ENCODE measurements at places on chromosomes 7 and 10.

GRCh38 chr10:84933402-84933801 is 605.0 kb downstream of the CCSER2 start:
- DNase-seq, result no peak

- DNase-seq, result no peak
Measured at GRCh38 chr7:50664461-50664922, 99.3 kb upstream of the DDC start.

DNA sequence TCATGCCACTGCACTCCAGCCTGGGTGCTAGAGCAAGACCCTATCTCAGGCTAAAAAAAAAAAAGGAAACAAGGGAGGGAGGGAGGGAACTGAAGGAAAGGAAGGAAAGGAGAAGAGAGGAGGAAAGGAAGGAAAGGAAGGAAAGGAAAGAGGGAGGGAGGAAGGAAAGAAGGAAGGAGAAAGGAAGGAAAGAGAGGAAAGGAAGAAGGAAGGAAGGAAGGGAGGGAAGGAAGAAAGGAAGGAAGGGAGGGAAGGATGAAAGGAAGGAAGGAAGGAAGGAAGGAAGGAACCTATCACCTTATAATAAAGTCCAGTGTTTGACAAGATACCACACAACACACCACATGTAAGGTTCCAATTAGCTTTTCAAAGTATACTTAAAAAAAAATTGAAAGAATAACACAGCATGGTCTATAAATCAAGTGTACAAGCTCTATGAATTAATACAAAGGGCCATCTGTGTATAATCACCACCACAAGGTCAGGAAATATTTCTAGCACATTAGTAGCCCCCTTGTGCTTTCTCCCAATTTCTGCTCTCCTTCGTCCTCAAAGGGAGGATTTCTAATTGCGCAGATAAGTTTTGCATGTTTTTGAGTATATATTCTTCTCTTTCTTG is 26.4 kb downstream of the RNF216 start:
- no peak for DNase-seq

DNA sequence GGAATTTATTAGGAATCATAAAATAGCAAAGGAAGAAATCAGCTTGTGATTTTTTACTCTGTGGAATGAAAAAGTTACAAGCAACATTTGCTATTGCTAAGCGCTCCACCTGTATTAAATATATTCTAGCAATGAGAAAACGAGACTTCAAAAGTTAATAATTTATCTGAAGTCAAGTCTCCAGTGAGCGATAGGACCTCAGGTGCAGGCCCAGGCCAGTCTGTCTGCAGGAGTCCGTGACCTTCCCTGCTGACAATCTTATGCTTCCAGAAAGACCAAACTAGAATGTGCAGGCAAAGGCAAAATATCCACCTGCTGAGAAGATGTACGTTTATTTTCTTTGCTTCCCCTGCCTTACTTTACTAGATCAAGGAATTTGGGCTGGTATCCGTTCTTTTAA is 22.7 kb downstream of the MRC1 start:
- DNase-seq, result no peak

DNA sequence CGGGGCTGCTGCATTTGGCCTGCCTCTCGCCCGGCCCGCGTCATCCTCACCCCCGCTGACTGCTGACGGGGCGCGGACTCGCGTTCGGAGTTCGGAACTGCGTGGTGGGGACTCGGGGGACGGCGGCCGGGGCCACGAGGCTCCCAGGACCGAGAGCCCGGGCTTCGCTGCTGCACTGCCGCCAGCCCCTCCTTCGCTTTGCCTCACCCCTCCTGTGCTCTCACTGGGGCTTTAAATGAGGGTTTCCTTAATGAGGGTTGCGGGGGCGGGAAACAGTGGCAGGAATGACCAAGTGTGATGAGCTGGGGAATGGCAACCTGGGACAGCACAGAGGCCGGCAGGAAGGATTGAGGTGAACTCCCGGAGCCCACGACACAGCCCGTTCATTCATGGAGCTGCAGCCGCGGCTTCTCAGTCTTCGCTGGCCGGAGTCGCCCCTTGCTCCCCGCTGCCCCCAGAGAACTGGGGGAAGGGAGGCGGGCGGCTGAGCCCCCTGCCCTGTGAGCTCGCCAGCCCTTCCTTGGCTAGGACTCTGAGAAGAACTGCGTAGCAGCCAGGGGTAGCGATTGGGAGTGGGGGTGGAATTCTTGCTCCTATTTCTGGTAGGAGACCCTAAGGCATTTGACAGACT is 1.5 kb upstream of the LRRC4 start:
- DNase-seq, result no peak

DNA sequence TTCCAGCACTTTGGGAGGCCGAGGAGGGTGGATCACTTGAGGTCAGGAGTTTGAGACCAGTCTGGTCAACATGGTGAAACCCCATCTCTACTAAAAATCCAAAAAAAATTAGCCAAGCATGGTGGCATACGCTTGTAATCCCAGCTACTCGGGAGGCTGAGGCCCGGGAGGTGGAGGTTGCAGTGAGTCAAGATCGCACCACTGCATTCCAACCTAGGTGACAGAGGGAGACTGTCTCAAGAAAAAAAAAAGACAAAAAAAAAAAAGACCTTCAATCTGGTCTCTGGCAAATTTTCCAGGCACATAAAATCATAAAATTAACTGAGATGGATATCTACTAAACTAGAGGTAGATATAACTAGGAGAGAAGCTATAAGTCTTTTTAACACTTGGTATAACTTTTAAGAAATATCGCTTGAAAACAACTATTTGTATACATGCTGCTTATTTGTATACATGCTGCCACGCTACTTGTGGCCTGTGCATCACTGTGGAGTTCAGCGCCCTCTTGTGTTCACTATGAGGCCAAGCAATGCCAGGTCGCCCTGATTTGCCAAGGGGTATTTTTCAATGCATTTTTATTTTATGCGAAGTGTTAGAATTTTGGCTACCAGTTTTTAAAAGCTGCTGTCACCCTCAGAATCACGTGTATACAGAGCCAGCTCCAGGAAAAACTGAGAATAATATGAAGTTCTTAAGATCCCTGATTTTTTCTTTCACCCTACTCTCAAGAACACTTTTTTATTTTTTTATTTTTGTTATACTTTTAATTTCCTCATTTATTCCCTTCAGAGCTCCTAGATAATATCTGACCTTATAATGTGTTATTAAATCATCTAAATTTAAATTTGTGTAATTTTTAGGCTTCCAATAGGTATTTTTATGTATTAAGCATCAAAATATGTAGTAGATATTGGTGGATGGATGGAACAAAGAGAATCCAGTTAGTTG is 26.7 kb downstream of the CYCS start:
- peak; percentile 45 for DNase-seq

GRCh38 chr7:40311307-40311706 is 176.5 kb downstream of the SUGCT start:
- no peak for DNase-seq

- DNase-seq, result no peak
Measured at GRCh38 chr7:32167256-32167655, 97.0 kb upstream of the PDE1C start.

DNA sequence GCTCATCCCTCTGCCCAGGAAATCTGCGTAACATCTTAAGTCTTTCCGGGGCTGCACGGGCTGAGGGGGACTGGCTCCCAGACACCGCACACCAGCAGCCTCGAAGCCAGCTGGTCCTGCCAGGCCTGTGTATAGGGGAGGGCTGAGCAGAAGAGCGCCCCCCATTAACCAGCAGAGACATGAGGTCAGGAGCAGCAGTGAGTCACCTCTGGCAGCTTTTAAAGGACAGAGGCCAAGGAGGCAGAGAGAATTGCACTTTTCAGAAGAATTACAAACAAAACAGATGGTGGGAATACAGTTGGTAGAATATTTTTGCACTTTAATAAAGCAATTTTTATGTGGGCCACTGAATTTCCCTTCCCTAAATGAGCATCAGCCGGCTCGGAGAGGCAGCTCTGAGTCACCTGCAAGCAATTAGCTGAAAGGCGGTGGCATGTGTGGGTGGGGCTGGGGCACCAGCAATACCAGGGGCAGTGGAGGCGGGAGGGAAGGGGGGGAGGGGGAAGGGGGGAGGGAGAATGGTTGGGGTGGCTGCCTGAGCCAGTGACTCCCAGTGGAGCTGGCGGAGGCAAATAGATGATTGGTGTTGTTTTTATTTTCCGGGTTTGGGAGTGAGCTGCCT is 39.1 kb downstream of the GOLGA7B start:
- DNase-seq, result no peak

DNA sequence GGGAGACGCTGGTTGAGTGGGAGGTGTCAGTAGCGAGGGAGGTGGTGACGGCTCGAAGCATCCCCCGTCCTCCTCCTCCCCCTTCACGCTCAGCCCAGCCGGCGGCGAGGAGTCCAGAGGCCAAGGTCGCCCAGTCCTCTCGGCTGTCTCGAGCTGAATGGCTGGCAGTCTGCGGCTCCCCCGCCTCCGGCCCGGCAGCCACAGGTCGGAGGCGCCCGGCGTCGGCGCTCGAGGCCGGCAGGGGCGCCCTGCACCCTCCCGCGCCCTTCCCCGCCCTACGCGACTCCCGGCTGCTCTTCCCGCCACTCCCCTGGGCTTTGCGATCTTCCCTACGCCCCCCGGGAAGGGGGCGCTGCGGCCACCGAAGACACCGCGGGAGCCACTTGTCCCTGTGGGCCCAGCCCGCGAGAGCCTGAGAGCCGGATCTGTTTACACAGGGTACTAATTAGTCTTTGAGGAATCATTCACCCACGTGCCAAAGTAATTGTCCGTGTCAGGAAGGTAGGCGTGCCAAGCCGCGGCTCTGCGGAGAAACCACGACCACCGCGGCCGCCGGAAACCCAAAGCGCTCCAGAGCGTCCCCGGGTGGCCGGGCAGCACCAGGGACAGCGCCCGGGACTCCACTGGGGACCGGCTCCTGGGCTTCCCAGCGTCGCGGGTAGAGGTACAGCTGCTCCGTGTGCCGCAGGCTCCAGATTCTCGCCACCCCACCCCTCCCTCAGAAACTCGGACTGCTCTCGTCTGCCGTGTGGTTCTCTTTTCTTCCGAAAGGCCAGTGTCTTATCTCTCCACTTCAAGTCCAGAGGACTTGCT is at the start of gene NXPH1:
Gene NXPH1, plus strand, starts transcription at position 133 of the 813 bp plus-strand sequence.
- DNase-seq, result no peak

Data from stimulated activated CD8-positive, alpha-beta memory T cell treated with anti-CD3 and anti-CD28 coated beads, Interleukin-2, amount 100 ng/mL, for 1 hour (primary cell).